ENCODE measurements at places on chromosomes 2 and 18. TPM values are rescaled to one million over a fixed set of nuclear protein-coding genes. Genes with fewer than 3 reads are reported as not detected.

DNA sequence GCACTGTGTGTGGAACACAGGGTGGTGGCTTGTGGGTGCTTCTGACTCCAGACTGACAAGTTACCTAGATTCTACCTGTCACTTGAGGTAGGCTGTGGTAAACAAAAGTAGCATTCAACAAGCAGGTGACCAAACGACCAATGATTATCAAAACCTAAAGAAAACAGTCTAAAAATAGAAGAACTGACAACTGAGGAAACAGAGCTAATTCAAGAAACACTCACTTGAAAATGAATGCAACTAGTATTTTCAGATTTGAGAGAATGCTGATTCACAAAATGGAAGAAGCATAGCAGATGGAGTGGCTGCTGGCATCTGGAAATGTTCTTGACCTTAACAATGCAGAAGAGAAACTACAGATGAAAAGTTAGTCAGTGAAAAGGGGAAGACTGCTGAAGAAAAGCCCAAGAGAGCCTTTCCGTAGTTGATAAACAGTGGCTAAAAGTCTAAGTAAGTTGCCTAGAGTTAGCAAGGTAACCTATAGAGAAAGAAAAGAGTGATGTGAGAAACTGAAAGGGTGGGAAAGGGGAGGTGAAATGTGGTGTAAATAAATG lies 170.4 kb downstream of the NCK2 start:
- DNase-seq = no peak
- no peak overlapping the region for H3K27ac ChIP-seq
- no peaks in the 10 kb centered on the region for H3K4me1 ChIP-seq
- H3K4me3 ChIP-seq = no peak overlapping the region
- H3K36me3 ChIP-seq = no peaks in the 10 kb centered on the region

DNA sequence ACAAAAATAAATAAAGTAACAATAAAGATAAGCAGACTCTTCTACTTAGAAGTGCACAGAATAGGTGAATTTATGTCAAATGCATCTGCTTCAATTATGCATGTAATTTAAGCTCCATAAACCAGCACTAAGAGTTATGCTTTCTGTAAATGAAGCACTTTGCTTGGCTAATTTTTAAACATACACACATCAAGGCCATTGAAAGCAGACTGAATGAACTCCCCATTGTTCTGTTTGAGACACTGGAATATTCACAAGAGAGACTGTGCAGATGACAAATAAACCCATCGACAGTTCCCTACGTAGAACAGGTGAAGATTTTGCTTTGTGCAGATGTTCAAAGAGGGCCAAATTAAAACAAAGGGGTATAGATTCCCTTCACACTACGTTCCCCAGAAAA lies 133.4 kb downstream of the PID1 start:
- no peaks in the 10 kb centered on the region for H3K4me1 ChIP-seq
- no peak for DNase-seq
- no peak overlapping the region for H3K4me3 ChIP-seq
- no peaks in the 10 kb centered on the region for H3K27me3 ChIP-seq
- H3K36me3 ChIP-seq = no peaks in the 10 kb centered on the region

GRCh38 chr18:9008200-9008708 lies 94.2 kb upstream of the NDUFV2 start:
- no peaks in the 10 kb centered on the region for H3K27me3 ChIP-seq
- H3K4me3 ChIP-seq = no peak overlapping the region
- no peaks in the 10 kb centered on the region for H3K36me3 ChIP-seq
- no peak overlapping the region for H3K27ac ChIP-seq
- DNase-seq = no peak

The ERFE gene
- not detected for total RNA-seq

DNA sequence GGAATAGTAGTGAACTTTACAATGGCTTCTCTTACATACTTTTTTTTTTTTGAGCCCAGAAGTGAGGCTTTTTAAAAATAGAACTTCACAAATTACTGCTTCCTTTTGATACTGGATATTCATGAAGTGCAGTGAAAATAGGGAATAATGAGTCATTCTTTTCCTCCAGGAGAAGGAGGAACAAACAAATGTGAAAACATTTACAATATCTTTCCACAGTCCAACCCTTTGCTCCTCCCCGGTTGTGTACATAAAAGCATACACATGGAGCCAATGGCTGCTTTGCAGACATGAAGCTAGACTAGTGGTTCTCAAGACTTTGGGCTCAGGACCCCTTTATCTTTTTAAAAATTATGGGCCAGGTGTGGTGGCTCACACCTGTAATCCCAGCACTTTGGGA lies 266.9 kb downstream of the GBX2 start:
- no peaks in the 10 kb centered on the region for H3K27me3 ChIP-seq
- no peaks in the 10 kb centered on the region for H3K36me3 ChIP-seq
- DNase-seq = no peak
- H3K4me1 ChIP-seq = no peaks in the 10 kb centered on the region

The ATP8B1 gene
- not detected for total RNA-seq
